ENCODE measurements at places on chromosomes 2 and 18.

- DNase-seq, result no peak
These were observed 521.0 kb downstream of the PLCL1 start for GRCh38 chr2:198325359-198325758.

DNA sequence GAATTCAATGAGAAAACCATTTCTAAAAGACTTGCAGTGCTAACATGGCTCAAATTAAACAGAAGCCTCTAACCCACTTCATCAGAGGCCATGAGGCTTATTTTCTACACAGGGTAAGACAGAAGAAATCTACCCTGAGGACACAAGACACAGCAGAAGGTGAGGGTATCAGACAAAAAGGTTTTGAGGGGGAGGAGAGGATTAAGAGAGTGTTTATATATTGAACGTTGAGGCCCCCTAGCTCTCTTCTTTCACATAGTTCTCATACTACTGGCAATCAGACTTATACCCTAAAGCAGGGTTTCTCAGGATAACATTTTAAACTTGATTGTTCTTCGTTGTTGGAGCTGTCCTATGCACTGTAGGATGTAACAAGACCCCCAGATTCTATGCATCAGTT, 21.4 kb downstream of the ORC4 start:
- no peak for DNase-seq

DNA sequence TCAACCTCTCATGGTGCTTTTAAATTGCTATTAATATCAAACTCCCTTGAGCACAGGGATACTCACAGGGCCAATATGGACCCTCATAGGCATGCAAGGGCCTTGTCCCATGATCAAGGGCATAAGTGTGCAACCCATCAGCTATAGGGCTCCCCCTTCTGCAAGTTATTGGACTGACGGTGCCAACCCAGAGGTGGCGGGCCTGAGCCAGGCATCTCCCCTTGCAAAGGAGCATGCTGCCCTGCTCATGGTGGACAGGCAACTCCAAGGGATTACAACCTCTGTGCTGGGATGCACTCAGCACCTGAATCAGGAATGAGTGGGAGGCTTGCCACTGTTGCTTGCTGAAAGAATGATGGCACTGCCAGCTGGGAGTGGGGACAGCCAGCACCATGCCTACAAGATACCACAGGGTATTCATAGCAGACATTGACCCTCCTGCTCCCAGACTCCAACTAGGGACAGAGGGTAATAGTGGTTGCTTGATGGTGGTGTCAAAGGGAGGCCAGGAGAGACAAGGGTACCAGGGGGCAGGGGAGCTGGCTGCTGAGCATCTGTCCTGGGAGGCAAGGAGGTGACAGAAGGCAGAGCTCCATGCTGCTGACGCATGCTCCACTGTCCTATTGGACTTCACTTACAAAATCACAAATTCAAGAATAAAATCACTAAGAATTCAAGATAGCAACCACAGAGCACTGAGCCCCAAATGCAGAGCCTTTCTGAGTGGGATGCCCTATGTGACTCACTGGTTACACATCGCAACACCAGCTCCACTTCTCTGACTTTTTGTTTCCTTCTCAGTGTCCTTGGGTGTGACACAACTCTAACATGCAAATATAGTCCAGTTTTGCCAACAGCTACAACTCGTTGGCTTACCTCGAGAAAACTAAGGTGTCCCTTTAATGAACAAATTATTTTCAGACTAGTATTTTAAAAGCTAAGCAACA, 157.1 kb upstream of the CCDC150 start:
- peak; percentile 55 for DNase-seq

DNA sequence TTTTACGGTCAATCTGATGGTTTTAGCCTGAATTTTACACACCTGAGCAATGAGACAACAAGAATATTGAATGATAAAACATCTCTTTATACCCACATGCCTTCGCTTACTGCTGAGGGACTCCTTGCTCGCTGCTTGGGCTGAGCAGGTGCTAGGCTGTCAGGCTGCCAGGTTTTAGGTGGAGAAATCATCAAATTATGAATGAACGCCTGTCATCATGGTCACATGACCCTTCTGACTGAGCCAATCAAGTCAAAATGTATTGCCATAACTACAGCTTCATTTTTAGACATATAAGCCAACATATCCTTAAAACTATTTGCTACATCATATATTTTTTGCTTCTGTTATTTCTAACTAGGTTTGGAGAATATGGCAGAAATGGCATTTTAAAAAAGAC, 274.0 kb downstream of the LNPK start:
- no peak for DNase-seq

GRCh38 chr18:5640939-5641338, 97.1 kb upstream of the EPB41L3 start:
- no peak for DNase-seq

GRCh38 chr2:233087713-233088112, 27.6 kb downstream of the INPP5D start:
- no peak for DNase-seq

DNA sequence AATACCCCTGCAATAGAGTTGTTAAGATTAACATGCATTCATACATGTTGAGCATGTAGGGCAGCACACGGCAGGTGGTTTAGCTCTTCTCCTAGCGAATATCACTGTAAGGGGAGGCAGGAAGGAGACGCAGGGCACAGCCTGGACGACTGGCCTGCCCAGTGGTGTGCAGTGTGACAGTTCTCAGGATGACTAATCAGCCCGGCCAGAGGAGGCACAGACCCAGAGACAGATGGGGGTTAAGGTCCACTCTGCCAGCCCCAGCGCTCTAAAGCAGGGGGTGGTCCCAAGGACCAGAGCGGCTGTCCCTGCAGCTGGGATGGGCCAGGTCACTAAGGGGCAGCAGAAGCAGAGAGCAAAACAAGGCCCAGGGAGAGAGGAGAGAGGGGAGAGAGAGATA, 63.7 kb downstream of the RNF152 start:
- DNase-seq, result no peak

GRCh38 chr2:46645681-46646162, 166.4 kb downstream of the TMEM247 start:
- peak; percentile 76 for DNase-seq

DNA sequence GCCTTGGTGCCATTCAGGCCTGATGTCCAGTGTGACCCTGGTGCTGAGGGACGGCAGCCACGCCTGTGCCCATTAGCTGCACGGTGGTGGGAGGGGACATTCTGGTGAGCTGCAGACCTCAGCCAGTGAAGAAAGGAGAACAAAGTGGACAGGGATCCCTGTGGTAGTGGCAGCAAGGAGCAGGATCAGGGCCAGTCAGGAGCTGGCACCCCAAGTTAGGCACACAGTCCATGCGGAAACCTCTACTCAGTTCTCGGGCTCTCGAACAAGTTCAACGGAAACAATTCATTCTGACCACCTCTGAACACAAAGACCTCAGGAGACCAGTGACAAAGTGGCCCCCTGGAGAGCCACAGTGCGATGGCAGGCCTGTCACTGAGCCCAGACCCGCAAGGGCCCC, 30.1 kb downstream of the COA5 start:
- DNase-seq, result no peak

DNA sequence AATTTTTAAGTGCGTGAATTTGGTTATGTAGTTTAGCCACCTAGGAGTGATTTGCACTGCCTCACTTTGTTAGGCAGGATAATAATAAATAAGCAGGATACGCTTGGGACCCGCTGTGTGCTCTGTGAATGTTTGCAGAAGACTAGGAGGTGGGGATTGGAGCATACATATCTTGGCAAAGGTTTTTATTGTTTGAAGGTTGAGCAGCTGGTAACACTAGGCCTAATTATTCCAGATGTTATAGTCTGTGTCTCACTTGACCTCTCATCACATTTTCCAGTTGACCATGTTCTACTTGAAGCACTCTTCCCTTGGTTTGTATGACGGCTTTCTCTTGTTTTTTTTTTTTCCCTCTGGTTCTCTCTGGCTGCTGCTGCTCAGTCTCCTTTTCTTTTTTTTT, 42.7 kb downstream of the FHOD3 start:
- DNase-seq, result no peak

DNA sequence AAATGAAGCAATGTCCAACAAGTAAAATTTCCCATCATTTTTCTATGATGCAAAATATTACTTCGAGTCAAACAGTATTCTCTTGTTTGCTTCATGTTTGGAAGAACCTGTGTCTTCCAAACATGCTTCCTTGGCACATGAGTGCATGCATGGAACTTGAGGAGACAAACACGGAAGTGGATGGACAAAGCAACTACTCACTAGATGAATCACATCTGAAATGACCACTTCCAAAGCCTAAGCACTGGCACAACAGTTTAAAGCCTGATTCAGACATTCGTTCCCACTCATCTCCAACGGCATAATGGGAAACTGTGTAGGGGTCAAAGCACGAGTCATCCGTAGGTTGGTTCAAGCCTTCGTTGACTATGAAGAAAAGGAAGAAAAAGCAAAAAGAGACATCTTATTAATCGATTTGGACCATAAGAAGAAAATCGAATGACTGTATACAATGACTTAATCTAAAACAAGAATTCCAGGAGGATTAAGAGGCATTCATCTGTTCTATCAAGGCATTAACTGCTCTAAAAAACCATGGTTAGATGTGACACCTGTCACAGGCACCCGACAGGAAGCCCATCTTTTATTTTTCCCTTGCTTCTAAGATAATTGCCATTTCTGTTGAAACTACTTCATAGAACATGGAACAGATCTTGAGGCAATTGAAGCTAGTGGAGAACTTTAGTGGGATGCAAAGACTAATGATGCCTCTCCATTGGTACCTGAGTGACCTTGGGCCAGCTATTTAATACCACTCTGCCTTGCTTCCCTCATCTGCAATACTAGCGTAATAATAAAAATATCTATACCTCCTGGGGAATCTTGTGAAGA, 56.0 kb downstream of the ATIC start:
- no peak for DNase-seq

GRCh38 chr2:74876081-74876886, 42.4 kb downstream of the HK2 start:
- no peak for DNase-seq

DNA sequence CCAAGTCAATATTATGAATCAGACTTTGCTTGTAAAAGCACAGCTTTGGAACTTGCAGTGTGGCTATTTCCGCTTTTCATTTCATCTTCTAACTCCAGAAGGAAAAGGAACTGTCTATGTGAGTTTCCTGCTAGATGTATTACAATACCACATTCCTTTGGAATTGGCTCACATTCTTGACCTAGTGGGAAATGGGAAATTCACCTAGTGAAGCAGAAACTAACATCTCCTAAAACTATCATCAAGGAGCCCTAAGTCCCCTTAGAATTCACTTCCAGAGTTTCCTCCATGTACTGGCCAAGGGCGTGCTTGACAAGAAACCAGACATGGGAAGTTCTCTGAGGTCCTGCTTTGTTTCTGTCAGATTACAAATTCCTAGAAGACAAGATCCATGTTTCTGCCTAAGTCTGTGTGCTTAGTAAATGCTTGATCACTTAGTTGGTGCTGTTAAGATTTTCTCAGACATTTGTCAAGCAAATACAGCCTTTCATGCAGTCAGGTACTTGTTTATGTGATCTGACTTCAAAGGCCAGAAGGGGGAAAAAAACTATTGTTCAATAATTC, 275.7 kb upstream of the FN1 start:
- no peak for DNase-seq

- DNase-seq, result no peak
These were observed 1027.7 kb downstream of the TMEM182 start for GRCh38 chr2:103789381-103790095.

GRCh38 chr2:96811917-96812316, 4.2 kb upstream of the CNNM3 start:
- no peak for DNase-seq

GRCh38 chr2:147386284-147386683, 458.5 kb upstream of the ACVR2A start:
- DNase-seq, result no peak

DNA sequence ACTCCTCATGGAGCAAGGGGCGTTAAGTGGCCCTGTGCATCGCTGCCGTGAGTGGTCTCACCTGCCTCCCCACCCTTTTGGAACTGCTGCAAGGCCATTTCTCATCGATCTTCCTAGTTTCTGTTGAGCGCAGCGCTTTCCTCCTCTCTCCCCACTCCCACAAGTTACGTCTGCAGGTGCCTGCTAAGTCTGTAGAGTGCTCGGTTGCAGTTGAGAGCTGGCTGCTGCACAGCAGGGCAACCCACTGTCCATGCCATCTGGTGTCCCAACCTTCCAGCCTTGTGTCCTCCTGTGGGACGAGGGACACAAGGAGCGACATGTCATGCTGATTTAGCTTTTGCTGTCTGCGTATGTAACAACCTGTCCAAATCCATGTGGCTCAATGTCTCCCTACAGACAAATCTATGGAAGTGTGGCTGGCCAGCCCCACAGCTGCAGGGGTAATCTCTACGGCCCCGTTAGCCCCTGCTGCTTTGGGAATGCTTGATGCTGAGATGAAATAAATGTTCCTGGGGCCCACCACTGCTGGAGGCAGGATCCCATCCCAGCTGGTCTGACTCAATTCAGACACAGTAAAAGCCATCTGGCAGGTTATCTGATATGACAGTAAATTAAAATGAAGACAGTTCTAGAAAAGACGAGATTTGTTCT, 68.1 kb upstream of the TCF7L1 start:
- DNase-seq, result no peak

DNA sequence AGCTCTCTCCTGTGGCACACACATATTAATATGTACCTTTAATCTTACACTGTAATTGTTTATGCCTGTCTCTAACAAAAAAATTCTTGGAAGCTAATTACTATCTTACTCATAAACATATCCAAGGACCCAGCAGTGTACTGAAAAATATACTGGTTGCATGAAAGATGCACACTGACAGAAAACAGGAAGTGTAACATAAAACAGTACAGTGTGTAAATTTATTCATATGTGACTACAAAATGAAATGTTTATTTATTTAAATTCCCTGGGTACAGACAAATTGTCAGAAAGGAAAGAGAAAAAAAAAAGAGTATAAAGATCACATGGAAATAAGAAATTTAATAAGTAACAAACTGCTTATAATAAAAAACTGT, 28.5 kb downstream of the TMEM131 start:
- DNase-seq, result no peak

DNA sequence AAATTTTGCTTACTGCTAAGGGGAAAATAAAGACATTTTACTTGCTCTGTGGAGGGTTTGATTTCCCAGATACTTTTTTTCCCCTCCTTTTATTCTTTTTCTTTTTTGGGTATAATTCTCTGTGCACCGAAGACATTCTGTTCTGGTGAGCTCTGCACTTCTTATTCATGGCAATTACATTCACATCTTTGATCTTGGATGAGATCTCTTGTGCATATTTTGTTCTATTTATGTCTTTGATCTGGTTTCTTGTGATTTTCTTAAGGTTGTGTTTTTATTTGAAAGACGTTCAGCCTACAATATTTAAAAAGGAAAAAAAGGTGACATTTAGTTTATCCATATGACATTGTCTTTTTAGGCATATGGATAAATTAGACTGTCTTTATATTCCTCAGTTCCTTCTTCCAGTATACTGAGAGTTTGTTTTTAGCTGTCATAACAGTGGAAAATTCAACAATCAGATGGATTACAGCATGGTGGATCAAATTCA, 33.7 kb upstream of the EPHA4 start:
- no peak for DNase-seq
